ENCODE measurements at places on chromosomes 16 and 17.

- no peak for DNase-seq
Measured at GRCh38 chr16:25575363-25575762, 116.4 kb upstream of the HS3ST4 start.

DNA sequence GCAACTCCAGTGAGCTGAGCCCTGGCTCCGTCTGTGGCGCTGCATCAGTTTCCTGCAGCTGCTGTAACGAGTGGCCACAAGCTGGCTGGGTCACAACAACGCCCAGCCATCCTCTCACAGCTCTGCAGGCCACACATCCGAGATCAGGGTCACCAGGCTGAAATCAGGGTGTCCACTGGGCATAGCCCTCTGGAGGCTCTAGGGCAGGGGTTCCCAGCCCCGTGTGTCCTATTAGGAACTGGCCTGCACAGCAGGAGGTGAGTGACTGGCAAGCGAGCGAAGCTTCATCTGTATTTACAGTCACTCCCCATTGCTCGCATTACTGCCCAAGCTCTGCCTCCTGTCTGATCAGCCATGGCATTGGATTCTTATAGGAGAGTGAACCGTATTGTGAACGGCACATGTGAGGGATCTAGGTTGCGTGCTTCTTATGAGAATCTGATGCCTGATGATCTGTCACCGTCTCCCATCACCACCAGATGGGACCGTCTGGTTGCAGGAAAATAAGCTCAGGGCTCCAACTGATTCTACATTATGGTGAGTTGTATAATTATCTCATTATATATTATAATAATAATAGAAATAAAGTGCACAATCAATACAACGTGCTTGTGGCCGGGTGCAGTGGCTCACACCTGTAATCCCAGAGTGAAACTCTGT, 176.5 kb downstream of the SEC14L1 start:
- no peak for DNase-seq

DNA sequence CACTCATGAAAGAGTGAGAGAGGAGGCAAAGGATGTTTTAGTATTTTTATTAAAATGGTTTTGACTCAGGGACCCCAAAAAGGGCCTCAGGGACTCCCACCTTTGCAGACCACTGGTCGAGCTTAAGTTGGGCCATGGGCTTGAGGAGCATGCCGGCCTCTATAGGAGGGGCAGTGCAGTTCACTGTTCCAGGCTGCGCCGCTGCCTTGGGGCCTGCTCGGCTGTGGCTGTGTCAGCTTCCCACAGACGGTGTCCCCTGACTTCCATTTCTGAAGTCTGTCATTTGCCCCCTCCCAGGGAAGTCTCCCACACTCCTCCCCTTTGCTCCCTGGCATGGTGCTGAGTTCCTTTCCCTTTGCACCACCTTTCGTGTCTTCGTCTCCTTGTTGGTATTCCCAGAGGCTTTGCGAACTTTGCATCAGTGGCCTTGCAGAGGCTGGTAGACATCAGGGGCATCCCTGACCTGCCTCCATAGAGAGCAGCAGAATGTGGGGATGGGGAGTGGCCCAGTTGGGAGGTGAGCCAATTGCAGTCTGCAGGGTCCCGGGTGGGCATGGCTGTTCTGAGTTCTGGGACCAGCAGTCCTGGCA, 17.1 kb downstream of the MPRIP start:
- DNase-seq = no peak

- DNase-seq = no peak
Measured at GRCh38 chr17:43691317-43691693, 29.6 kb upstream of the MEOX1 start.

DNA sequence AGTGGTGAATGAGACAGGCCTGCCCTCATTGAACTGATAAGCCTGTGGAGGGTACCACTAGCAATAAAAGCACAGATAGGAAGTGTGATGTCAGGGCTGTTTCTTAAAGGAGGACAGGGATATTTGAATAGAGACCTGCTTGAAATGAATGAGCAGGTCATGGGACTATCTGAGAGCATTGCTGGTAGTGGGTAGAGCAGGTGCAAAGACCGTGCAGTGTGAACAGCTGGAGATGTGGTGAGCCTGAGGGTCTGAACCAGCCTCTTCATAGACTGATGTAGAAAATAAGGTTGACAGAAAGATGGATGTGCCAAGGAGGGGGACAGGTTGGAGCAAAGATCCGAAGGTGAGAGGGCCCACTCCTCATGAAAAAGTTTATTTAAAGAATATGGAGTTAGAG, 2.4 kb downstream of the NUP93 start:
- DNase-seq = no peak

- no peak for DNase-seq
Measured at GRCh38 chr16:86089991-86090390, 191.0 kb downstream of the IRF8 start.
